Keratinocyte (primary cell): ENCODE measurements at places on chromosomes 1 and 21.

- no peak for DNase-seq
Observed at GRCh38 chr1:205629751-205630150, 2.1 kb downstream of the ELK4 start.

- DNase-seq: no peak
Observed at GRCh38 chr1:167798952-167799351, 77.2 kb downstream of the MPZL1 start.

GRCh38 chr1:216221260-216221700 lies 202.0 kb downstream of the USH2A start:
- no peak for DNase-seq

DNA sequence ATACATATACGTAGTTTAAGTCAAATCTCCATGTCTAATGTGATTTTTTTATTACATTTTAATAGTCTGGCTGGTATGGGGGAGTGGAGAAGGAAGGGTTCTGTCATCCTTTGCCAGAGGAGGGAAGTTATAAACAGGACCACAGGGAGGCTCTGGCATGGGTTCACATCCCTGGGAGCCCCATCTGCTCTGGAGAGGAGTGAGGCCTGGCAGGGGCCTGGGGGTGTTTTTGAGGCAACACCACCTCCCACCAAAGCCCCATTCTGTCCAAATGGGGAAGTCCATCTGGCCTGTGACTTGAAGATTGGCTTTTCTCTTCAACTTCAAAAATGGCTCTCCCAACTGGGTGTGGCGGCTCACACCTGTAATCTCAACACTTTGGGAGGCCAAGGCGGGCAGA lies 15.8 kb downstream of the DISP3 start:
- no peak for DNase-seq

DNA sequence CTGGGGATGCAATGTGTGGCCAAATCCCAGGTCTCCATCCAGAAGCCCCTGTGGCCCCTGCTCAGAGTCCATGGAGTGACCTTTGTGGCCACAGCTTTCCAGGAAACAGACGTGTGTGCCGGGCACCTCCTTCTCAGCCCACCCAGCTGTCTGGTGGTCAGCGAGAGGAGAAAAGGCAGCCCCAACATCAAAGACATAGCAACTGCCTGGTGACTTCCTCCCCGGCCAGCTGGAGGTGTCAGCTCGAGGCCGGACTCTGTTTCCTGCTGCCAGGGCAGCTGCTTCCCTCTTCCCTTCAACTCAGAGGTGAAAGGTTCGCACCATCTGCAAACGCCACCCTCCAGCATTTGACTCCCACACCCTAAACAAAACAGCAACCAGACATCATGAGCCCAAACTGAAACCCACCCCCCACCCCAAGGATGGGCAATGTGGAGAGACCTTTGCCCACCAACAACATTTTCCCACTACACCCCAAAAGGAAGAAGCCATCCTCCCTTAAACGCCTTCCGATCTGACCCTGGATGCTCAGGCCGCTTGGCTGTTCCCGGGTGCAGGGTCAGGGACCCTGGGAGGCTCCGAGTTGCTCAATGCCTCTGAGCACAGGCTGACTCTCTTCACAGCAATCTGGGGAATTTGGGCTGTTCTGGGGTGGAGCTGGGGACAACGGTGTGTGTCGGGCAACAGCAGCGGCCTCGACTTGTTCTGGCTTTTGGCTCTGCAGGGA lies 162.3 kb downstream of the PSMG1 start:
- DNase-seq: peak; percentile 50

DNA sequence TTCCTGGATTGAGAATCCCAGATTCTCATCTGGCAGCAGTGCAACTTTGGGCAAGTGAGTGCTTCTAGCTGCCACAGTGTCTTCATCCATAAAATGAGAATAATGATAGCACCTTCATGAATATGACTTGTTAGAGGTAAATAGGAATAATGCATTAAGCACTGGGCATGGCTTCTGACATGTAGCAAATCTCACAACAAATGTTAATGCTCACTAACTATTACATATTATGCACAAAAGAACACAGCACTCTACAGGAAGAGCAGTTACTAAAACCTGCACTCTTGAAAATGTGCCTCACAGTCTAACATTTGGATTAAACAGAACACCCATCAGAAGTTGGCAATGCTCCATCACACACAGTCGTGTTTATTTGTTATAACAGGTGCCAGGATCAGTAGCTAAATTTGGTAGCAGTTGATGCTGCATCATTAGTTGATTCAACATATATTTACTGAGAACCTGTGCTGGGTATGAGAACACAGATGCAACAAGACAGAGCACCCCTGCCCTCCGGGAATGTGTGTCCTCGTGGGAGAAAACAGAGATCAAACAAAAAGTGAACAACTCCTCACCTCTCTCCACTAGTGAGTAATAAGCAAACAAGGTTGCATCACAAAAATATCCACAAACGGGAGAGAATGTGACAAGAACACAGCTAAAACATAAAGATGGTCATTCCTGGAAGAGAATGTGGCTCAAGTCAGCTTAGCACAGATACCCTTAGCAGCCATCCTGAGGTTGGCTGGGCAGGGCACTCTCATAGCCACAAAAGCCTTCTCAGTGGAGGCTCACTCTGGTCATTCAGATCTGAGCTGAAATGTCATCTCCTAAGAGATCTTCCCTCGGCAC lies 26.2 kb upstream of the LBR start:
- no peak for DNase-seq

GRCh38 chr1:44842862-44843655 lies at the start of gene PTCH2:
TSS of gene PTCH2 (minus strand) at chr1:44843253. CDS start at chr1:44842932, 321 bp downstream.
- no peak for DNase-seq

DNA sequence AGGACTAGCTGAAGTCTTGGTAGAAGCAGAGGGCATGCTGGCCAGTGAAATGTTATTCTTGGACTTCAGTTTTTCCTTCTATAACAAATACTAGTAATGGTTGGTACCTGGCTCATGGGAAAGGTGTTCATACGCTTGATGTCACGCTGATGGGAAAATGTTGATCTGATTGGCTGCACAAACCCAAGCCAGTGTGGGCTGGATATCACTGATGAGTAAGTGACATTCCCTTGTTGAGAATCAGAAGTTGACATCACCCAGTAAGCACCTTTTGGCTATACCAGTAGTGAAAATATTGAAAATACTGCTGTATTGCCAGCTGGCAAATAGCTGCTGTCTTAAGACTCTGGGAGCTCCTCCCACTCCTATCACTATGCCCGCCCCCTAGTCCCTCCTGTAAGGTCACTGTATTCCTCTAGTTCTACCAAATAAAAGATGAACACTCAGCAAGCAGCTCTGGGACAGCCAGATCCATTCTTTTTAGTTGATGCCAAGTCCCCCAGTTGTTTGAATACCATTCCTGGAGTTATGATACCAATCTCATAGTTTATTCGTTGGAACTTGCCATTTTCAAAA lies 168.2 kb downstream of the GRIK1 start:
- no peak for DNase-seq
